SJSA1 (cell line): ENCODE measurements at places on chromosomes 5 and 9.
A peak's percentile ranks its signal among the peaks of the same experiment; 100 is the strongest.

DNA sequence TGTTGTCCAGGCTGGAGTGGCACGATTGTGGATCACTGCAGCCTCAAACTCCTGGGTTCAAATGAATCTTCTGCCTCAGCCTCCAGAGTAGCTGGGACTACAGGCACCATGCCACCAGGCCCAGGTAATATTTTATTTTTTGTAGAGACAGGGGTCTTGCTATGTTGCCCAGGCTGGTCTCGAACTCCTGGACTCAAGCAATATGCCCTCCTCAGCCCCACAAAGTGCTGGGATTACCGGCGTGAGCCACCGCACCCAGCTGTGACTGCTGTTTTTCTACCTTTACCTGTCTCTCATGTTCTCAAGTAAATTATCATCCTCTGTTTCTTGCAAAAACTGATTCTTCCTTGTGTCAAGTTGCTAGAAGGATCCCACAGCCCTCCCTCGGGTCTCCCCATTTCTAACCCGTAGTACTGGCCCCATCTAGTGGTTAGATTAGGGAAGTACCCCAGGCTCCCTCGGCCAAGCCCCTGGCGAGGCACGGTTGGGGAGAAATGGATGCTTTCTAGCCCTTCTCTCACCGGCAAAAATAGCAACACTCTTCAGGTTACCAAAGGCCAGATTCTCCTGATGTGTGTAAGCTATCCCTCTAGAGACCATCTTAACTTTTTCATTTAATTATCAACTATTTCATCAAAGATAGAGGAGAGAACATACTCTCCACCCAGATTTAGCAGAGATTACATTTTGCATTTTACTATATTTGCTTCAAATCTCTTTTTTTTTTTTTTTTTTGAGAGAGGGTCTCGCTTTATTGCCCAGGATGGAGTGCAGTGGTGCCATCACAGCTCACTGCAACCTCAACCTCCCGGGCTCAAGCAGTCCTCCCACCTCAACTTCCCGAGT lies 19.2 kb upstream of the TOR1B start:
- peak; percentile 60 for DNase-seq

- DNase-seq, result no peak
These were observed 4.6 kb upstream of the TERT start for GRCh38 chr5:1299511-1299850.

- DNase-seq, result no peak
These were observed 12.0 kb downstream of the PCDHAC2 start for GRCh38 chr5:140978260-140978659.

DNA sequence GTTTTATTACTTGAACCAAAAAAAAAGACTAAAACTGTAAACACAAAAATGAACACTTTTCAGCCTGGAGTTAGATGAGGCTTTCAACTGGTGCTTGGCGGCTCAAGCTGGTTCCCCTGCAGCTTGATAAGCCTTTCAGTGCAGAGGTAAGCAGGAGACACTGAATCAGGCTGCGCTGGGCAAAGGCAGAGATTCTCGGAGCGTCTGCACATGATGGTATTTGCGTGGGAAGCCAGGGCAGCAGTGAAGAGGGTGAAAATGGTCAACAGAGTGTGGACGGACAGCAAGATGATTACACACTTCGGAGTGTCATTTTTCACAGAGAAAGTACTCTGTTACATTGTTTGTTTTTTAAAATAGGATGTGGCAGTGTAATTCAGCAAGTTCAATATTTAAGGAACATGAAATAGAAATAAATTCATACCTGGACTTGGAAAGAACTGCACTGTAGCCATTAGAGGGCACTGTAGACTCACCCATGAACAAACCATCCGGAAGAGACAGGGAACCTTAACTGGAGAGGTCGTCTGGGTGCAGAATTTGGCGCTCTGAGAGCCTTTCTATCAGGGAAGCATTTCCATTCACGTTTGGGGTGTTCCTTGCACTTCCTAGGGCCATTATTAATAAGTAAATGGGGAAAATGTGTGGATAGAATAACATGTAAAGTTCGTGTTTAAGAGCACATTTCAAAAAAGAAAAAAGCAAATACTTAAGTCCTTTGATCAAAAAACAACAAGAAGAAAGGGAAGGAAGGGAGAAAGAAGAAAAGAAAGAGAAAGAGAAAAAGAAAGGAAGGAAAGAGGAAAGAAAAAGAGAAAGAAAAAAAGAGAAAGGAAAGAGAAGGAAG lies 69.8 kb downstream of the ICE1 start:
- DNase-seq, result no peak

DNA sequence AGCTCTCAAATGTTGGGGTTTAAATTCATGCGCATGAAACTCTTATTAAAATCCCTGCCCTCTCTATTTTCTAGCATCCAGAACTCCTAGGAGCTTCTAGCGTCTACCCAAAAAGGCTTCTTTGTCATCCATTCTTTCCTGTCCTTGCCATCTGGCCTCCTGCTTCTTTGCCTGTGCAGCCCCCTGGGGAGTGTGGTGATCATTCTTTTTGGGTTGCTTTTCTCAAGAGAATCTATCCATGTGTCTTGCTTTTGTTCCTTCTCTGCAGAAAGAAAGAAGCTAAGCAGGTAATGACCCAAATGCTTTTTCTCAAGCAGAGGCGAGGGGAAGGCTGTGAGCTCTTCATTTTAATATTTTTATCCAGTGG lies 26.6 kb downstream of the SKP2 start:
- no peak for DNase-seq

DNA sequence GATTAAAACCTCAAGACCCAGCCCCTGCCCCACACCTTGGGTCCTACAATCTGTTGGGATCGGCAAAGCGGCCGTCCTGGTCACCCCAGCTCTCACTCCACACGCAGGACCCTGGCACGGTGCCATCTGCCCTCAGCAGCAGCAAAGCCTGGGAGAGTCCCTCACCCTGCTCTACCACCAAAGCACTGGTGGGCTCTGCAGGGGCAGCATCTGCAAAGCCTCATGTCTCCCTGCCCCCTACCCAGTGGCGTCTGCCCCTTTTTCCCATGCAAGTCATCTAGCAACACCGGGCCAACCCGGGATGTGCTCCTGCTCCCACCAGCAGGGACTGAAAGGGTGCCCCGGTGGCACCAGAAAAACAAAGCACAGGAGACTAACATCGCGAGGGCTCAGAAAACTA lies 19.6 kb upstream of the CNOT6 start:
- DNase-seq, result no peak

GRCh38 chr9:17059465-17059864 lies 75.4 kb upstream of the CNTLN start:
- DNase-seq, result no peak

- no peak for DNase-seq
These were observed 107.0 kb downstream of the ZNF354C start for GRCh38 chr5:179166886-179167841.

GRCh38 chr5:56116599-56117141 lies 116.5 kb downstream of the ANKRD55 start:
- no peak for DNase-seq

DNA sequence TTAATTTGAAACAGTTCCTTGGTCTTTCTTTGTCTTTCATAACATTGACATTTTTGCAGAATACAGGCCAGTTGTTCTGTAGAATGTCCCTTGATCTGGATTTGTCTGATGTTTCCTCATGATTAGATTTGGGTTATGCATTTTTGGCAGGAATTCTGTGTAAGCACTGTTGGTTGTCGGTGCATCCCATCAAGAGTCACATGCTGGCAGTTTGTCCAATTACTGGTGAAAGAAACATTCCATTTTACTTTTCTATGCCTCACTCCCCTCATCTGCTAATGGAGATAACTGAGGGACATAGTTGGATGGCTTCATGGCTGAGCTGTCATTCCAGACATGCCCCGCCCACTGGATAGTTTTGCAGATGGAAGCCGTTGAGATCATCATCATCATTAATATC lies 7.6 kb upstream of the ZNF618 start:
- DNase-seq, result no peak

DNA sequence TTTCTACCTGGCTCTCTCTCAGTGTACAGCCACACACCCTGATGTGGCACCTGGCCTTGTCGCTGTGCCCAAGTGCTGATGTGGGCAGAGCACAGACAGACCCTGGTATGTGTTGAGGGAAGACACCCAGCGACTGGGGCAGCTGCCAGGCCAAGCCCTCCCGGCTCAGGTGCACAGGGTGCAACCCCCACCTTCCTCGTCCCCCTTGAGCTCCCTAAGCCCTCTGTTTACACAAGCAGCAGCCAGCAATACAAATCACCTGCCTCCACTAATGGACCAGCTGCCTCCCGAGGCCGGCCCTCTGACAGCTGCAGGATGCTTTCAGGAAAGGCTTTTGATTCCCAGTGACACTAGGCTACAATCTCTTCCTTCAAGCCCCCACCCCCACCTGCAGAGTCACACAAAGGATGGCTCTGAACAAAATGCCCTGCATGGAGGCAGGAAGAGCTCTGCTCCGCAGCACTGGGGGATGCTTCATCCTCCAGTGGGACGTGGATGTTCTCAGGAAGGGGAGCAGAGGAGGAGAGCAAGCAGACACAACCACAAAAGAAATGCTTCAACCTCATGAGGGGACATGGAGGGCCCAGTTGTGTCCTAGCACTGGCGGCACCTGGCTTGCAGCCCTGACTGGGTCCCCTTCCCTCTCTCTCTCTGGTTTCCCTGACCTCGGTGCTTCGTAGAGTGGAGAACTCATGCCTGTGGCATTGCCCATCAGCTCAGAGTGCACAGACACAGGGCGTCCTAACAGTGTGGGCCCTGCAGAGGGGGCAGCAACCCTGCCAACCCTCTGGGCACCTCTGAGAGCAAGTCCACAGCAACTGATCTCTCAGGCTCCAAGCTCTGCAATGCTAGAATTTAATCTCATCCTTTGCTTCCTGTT lies 140.8 kb downstream of the BARX1 start:
- no peak for DNase-seq

- no peak for DNase-seq
These were observed 345.0 kb downstream of the TLE1 start for GRCh38 chr9:81344366-81344765.

DNA sequence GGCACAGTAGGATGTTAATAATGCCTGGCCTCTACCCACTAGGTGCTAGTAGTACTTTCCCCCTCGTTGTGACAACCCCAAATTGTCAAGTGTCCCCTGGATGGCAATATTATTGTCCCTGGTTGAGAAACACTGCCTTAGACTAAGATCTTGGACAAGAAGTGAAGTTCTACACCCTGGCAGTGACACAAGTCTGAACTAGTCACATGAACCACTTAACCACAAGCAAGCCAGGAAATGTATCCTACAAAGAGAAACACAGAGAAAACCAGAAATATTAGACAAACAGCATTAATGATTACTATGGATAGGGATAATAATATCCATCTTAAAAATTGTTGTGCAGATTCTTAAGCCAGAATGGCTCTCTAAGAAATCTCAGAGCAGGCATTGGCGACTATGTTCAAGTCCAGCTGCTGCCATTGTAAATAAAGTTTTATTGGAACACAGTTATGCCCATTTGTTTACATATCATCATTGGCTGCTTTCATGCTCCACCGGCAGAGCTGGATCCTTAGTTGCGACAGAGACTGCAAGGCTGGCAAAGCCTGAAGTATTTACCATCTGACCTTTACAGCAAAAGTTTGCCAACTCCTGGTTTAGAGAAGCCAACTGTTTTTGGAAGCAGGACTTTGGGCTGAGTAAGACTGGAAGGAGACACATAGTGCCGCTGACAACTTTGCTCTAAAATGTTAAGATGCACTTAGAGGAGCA lies 80.8 kb downstream of the NTRK2 start:
- no peak for DNase-seq

DNA sequence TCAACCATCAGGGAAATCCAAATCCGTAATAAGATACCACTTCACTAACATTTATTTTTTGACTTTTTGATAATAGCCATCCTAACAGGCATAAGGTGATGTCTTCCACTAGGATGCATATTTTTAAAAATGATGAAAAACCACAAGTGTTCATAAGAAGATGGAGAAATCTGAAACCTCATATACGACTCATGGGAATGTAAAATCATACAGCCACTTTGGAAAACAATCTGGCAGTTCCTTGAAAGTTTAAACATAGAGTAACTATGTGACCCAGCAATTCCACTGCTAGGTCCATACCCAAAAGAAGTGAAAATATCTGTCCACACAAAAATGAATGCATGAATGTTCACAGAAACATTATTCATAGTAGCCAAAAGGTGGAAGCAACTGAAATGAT lies 431.0 kb downstream of the ENC1 start:
- DNase-seq, result no peak

GRCh38 chr9:95413793-95414192 lies 96.3 kb upstream of the FANCC start:
- no peak for DNase-seq

- no peak for DNase-seq
These were observed 64.4 kb upstream of the SSBP2 start for GRCh38 chr5:81815321-81815720.

- DNase-seq, result no peak
These were observed 11.8 kb downstream of the COL5A1 start for GRCh38 chr9:134653259-134654009.

DNA sequence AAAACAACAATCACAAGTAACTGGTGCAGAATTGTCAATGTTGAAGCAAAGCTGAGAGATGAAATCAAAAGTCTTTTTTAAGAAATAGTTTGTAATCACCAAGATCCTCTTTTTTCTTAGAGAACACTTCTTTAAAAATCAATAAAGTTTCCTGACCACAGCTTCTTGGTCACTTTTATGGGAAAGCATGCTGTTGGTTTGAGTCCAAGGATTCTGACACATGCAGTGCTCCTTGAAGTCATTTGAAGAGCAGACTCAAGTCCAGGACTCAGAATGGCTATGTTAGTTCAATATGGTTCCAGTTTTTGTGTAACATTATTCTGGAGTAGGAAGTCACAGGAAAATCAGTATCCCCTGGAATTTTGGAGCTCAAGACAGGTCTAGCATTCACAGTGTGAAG lies 480.6 kb downstream of the NR2F1-AS1 start:
- DNase-seq, result no peak

DNA sequence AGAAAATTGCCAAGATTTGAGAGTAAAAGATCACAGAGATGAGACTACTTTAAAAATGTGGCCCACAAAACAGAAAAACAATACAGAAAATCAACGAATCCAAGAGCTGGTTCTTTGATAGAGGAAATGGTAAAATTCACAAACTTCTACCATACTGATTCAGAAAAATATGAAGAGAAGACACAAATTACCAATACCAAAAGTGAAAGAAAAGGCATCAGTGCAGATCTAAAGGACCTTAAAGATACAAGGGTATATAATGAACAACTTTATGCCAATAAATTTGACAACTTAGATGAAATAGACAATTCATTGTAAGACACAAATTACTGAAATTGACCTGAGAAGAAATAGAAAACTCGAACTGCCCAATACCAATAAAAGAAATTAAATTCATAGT lies 24.4 kb upstream of the SLC1A1 start:
- no peak for DNase-seq

GRCh38 chr5:82306151-82306550 lies 28.0 kb upstream of the RPS23 start:
- no peak for DNase-seq

DNA sequence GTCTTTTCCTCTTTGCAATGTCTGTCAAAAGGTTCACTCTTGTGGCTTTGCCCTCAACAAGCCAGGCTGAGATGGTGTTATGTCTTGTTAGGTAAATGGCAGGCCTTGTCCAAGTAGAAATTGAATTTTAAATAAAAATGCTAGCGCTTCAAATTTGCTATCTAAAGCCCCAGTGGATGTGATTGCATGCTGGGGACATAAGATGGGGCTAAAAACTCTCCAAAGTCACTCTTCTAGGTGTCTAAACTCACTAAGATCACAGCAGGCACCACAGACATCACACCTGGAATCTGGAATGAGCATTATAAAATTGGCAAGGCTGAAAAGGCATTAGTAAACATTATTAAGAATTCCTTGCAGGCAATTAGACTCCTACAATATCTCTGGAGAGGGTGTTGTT lies 262.7 kb upstream of the CLINT1 start:
- DNase-seq, result no peak

GRCh38 chr9:71647094-71647591 lies 121.2 kb downstream of the CEMIP2 start:
- peak; percentile 56 for DNase-seq
